ENCODE measurements at places on chromosomes 12 and 14.

DNA sequence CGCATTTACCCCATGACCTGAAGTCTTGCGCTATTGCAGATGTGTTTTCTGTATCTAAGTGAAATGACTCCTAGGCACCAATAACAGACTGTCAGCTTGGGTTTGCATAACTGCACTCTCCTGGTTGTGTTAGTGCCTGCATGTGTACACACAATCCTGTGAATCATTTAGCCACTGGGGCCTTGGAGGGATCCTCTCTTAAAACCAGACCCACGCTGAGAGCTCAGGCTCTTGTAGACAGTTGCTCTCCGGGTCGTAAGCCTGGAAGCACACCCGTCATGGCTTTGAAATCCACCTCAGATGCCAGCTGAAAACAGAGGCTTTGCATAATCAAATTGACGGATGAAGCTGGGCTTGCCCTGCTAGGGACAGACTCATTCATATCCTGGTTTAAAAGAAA lies 79.2 kb upstream of the RBM19 start:
- no peak for DNase-seq

DNA sequence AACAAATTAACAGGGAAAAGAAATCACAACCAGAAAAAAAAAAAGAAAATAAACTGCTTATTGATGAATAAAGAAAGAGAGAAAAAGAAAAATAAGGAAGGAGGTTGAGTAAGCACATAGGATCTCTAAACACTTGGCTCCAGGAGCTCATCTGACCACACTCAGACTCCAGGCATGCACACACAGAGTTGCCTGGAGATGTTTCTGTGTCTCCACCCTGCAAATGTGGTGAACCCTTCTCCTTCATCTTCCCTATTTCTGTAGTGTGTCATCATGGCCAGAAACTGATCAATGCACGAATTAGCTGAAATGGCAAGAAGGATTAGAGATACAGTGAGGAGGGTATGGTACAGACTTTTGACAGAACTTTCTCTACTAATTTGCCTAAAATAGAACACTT lies 20.2 kb downstream of the OR4N2 start:
- DNase-seq, result no peak

GRCh38 chr14:70130482-70130881 lies 58.3 kb downstream of the SLC8A3 start:
- no peak for DNase-seq

DNA sequence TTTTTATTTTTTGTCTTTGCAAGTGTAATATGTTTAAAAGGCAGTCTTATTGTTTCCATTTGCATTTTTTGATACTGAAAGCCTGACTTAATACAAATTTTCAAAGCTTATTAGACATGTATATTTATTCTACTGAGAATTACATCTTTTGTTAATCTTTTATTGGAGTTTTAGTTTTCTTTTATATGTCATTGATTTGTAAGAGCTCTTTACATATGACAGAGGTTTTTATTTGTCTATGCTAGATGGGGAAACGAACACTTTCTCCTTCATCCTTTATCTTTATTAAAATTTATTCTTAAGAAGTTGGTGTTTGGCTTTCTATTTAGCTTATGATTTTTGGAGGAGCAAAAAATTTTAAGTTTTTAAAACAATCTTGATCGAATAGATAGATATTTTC lies 234.4 kb upstream of the SRRM4 start:
- no peak for DNase-seq

DNA sequence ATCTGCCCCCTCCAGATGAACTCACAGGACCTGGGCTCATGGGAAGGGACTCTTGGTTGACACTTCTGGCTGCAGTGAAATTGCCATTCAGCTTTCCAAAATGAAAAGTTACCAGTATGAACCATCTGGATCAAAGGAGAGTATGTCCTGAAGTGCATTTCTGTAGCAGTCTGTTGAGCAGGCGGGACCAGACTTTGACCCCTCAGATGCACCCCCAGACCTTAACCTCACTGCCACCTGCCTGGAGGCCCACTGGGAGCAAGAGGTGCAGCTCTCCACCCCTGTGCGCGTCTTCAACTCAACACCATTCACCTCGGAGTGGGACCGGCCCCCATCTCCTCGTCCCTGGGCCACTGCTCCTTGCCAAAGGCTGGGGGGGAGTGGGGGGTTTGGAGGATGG lies 55.0 kb downstream of the MOK start:
- no peak for DNase-seq

- no peak for DNase-seq
Observed at GRCh38 chr12:52741375-52742195, 35.6 kb downstream of the KRT76 start.

DNA sequence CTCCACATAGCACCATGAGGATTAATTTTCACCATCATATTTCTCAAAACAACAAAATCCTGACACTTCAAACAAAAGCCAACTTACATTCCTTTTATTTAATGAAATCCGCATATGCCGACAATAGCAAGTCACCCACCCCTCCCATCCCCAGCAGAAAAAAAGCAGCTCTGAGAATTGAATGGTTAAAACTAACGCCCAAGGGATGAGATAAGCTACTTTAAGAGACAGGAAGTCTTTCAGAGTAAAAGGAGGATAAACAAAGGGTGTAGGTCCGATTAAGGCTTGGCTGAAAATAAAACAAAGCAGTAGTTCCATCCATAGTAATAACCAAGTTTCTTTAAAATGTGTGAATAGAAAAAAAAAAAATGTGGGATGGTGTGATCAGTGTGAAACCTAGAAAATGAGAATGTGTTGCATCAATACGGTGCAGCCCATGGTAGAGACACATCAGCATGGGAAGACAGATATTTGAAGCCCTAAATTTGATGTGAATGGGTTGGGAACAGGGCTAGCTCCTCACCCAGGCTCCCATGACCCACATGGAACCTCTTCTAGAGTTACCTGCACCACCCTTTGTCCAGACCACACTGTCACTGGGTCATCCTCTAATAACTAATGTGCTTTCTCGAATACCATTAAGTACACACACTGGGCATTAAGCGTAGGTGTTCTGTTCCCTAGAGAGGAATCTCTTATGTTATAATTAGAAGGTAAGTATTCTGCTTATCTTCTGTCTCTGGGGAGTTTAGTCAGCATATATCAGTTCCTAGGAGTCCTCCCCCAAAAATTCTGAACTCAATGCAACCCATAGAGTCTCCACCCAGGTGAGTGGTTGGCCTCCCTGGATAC lies 31.7 kb downstream of the RTRAF start:
- DNase-seq, result no peak

DNA sequence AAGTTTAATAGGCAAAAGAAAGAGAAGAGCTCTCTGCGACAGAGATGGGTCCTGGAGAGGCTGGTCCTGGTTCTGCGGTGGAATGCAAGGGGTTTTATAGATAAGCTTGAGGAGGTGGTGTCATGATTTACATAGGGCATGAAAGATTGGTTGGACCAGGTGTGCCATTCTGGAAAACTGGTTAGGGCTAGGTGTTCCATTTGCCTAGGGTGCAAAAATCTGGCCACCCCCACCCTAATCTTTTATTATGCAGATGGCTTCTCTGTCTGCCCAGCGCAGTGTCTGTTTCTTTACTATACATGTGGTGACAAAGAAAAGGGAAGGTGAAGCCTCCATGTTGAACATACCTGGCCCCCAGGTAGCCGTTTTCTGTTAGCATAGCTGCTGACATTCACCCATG lies 65.4 kb downstream of the ERC1 start:
- DNase-seq, result no peak

- DNase-seq, result no peak
Observed at GRCh38 chr12:81294325-81295190, 216.7 kb downstream of the ACSS3 start.

GRCh38 chr12:48958049-48958388 lies 732 bp upstream of the ARF3 start:
- no peak for DNase-seq

GRCh38 chr12:47270782-47271664 lies 191.3 kb upstream of the AMIGO2 start:
- no peak for DNase-seq

DNA sequence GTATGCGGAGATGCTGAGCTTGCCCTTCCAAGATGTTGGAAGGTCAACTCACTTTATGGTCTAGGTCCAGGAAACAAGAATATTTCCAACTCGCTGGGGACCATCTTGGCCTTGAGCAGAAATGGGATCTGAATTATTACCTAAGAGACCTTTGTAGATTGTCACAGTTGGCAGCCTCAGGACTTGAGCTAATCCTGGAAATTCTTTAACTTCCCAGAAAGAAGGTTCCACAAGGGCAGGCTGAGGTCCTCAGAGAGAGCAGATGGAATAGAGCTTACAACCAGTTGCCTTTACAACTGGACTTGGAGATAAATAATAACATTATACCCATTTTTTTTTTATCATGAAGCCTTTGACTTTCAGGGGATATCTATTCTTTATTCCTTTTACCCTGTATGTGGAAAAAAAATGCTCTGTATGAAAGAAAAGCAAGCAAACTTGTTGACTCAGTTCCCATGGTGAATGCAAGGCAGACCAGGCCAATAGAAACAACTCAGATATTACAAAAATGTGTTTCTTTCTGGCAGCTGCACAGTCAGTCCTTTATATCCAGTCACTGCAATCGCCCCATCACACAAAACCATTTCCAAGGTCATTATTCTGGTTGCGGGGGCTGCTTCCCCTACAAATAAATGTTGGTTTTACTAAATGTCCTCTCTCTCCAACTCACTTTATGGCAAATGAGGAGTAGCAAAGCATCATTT lies 401.4 kb downstream of the ZFP36L1 start:
- no peak for DNase-seq

- peak; percentile 71 for DNase-seq
Observed at GRCh38 chr14:60175255-60175902, 10.2 kb upstream of the DHRS7 start.

DNA sequence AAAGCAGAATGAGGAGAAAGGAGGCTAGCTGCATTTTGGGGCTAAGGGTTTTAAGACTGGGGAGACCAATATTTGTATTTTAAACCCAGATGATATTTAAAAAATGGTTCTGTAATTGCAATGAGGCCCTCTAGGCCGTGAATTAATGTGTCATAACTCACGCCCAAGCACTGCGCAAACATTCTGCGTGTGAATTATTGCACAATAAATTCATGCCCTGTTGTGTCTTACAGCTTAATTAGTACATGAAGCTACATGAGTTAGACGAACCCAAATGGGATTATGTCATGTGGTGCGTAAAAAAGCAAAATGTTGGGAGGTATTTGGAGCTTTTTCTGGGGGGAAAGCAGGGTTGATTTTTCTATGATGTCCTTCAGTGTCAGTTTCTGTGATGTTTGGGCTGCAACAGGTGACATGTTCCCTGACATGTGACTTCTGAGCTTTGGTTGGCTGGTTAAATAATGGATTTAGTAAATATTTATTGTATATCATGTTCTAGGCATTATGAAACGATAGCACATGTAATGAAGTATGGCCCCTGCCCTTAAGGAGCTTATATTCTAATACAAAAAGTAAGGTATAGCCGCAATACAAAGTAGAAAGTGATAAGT lies 30.4 kb upstream of the CISTR start:
- no peak for DNase-seq

DNA sequence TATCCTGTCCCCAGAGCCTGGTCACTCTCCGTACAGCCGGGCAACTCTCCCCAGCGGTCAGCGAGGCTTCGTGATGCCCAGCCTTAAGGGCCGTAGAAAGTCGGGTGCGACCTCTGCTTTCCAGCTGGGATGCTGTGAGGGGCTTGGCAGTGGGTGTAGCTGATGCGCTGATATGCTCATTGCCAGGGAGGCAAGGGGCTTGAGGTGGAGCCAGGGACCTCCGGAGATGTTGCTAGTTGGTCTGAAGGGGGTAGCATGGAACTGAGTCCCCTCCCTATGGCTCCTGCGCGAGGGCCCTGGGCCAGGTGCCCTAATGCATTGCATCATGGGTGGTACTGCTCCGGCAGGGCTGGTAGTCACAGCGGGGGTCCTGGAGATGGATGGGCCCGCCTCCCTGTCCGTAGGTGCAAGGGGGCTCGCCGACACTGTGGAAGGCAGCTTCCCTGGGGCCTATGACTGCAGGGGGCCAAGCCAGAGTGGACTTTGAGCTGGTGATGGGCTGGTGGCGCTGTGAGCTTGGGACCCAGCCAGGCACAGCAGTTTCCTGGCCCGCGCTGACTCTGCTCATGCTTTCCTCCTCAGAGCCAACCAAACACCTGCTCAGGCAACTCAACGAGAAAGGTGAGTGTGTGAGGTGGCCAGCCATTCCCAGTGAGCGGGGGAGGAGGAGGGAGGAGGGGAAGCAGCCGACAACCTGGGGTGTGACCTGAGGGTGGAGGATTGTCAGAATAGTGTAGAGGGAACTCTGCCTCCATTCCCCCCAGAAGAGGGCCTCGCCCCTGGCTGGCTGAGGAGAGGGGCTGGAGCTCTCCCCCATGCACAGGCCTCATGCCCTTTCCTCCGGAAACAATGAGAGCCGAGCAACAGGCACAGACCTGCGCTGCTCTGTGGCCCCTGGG lies 32.3 kb downstream of the PLEKHG3 start:
- DNase-seq, result no peak

DNA sequence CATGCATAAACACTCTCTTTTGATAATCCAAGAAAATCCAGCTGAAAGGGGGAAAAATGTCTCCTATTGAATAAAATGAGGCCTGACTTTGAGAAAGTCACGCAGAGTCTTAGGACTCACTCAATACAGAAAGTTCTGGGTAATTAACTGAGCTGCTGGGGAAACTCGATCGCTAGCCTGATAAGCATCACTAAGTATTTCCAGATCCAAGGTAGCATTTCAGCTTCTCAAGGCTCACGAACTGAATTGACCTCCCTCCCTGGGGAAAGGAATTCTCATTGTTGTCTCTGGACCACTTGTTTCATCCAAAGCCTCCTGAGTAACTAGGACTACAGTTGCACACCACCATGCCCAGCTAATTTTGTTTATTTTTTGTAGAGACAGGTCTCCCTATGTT lies 13.8 kb upstream of the ANAPC5 start:
- DNase-seq, result no peak

DNA sequence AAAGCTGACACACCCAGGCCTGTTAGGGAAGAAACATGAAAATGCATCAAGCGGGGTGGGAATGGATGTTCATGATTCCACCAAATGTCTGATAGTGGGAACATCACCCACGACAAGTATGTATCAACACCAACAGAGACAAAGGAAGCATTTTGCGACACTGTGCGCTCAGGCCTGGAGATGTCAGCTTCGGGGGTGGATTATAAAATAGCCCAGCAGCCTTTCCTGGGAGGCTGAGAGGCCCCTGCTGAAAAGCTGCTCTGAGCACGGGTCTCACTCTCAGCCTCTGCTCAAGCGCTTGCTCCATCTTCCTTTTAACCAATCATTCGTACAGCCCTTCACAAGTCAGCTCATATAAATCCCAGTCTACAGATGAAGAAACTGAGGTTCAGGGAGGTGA lies 213.5 kb downstream of the BCL11B start:
- no peak for DNase-seq

GRCh38 chr12:123519141-123520001 lies 14.1 kb downstream of the RILPL1 start:
- DNase-seq, result no peak

GRCh38 chr12:131346555-131347344 lies 364.1 kb upstream of the SFSWAP start:
- no peak for DNase-seq

GRCh38 chr12:21336656-21337055 lies 1.9 kb upstream of the SLCO1A2 start:
- DNase-seq, result no peak

DNA sequence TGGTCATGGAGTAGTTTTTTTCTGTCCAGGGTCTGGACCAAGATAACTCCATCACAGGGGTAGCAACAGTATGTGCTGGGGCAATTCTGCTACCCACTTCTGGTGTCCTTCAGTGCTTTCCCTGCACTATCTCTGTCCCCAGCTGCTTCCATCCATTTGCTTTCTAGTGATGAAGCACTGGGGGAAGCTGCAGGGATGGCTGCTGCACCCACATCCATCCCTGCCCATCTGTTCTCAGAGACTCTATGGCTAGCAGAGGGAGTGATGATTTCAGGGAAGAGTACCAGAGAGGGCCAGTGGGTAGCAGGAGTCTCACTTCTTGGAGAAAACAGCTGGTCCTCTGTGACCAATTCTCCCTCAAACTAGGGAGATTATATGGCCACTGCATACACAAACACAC lies 44.1 kb downstream of the ETV6 start:
- peak; percentile 46 for DNase-seq

Data from NCI-H524 (cell line).